NCI-H1092 treated with DMSO at 0.1 percent for 48 hours (cell line): ENCODE measurements at places on chromosomes 7 and 10.

- no peak for DNase-seq
These were observed 596 bp upstream of the GDF2 start for GRCh38 chr10:47321521-47322195.

DNA sequence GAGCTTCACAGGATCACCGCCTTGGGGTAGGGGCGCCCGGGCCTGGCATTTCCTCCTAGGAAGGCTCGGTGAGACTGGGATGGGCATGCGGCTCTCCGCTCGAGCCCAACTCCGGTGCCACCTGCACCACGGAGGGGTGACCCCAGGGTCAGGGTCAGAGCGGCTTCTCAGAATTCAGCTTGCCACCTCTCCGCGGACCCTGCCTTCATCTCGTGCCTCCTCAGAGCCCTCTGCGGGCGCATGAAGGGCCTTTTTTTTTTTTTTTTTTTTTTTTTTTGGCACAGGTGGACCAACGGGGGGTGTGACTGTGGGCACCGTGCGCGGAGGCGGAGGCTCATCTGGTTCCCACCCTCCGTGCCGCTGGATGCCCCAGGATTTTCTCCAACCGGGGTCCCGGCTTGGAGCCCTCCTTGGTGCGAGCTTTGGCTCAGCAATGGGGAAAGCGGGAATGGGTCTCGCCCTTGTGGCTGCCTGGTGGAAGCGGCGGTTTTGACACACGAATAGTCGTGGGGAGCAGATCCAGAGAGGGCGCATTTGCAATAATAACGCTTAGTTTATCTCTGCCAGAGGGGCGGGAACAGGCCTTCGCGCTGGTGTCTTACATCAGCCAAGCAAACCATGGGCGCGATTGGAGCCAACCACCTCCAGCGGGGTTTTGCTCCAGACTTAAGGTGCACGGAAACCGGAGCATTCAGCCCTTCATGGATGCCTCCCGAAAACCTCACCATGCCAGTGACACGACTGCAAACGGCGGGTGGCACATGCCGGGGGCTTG, 5.0 kb upstream of the TNRC18 start:
- peak; percentile 81 for DNase-seq

DNA sequence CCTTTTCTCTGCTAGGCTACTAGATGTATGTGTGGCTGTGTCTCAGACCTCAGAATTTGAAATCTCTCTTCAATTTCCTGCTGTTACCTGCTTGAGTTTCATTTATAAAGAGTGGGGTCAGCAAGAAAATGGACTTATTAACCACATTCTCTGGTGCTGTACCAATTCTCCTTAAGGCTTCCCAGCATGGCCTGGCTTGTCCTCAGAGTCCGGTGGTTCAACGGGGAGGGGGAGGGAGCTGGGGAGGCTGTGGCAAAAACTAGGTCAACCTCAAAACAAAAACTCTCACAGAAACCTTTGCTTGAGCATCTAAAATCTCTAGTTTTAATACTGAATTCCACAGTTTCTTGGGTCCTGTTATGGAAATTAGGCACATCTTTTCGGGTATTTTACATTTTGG, 389.1 kb upstream of the COBL start:
- DNase-seq, result no peak

- DNase-seq, result no peak
These were observed 7.5 kb downstream of the MYO1G start for GRCh38 chr7:44971188-44971901.

- DNase-seq, result peak; percentile 13
These were observed 237.6 kb downstream of the KCNMA1 start for GRCh38 chr10:77400033-77400432.
